Muscle of leg (tissue), 16 donors: ENCODE measurements at places on chromosomes 1 and 21.
A peak's percentile ranks its signal among the peaks of the same experiment; 100 is the strongest.

DNA sequence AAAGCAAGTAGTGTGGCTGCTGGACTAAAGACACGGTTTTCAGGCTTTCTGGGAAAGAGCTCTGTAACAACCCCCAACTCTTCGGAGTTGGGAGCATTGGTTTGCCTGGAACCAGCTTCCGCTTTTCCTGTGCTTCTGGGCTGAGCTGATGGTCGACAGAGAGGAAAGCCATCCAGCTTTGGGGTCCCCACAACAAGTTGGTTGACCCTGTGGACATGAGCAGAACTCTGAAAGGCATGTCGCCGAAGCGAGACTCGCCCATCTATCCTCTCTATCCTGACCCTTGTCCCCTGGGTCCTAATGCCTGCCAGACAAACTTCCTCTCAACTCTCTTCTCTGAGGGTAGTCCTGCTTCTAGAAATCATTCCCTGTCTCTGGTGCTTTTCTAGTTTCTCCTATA, 31.9 kb upstream of the FCGR2A start:
- peak; percentile 39 for DNase-seq

DNA sequence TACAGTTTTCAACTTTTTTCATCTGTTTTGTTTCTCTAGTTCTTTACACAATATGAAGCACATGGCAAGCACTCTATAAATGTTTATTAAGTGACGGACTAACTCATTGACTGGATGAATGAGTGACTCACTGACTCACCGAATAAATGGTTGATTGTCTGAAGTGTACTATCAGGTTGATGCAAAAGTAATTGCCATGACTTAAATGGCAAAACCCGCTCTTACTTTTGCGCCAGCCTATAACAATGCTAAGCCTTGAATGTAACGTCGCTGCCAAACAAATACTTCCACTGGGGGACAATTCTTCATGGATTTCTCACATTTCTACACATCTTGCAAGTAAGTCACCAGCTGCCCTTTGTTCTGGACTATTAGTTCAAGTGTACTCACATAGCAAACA, 109.0 kb upstream of the KCTD3 start:
- peak; percentile 33 for DNase-seq

DNA sequence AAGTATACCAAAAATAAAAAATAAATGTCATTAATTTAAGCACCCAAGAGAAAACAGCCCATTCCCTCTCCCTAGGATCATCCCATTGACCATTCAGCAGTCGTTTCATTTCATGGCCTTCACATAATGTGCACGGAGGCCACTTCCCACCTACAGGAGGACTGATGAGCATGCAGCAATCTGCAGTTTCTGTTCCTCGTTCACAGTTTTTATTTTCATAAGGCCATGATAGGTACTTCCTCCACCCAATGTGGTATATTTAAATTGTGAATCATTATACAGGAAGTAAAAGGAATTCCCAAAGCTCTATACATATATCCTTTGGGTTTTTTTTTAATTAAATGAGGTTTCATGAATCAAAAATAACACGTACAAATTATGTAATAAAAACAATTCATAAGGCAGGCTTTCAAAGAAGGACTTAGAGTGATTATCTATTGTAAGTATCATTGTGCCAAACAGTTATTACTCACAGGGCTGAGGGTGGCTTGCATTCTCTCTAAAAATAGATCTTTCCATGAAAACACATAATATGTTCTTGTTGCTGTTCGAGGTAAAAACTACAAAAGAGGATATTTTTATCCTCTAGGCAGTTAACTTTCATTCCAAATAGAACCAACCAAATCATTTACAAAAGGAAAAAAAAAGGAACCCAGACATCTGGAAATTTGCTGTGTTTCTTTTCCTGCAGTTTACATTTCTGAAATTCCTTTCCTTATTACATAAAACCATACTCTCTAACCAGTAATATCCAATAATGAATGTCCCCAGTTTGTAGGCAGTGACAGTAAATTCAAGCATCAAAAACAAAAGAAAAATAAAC, 27.5 kb upstream of the SLC44A3 start:
- peak; percentile 64 for DNase-seq

GRCh38 chr1:22654692-22655091, 1.7 kb downstream of the C1QB start:
- no peak for DNase-seq

DNA sequence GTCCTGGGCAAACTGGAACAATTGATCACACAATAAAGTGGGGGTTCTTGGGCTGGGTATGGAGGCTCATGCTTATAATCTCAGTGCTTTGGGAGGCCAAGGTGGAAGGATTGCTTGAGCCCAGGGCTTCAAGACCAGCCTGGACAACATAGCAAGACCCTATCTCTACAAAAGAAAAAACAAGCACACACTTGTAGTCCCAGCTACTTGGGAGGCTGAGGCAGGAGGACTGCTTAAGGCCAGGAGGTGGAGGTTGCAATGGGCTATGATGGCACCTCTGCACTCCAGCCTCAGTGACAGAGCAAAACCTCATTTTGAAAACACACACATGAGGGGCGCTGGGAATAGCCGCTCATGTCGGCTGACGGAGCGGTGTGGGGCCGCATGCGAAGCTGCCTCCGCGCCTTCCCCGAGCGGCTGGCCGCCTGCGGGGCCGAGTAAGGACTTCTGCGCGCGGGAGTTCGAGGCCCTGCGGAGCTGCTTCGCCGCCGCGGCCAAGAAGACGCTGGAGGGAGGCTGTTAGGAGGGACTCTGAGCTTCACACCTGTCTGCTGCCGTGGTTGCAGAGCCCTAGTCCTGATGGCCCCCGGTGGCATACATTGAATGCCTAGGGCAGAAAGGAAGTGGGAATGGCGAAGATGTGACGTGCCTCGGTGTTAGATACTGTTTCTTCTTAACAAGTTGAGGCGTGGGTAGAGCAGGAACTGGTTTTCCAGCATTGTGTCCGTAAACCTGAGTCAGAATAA, 59.5 kb downstream of the ACBD3 start:
- DNase-seq: no peak

DNA sequence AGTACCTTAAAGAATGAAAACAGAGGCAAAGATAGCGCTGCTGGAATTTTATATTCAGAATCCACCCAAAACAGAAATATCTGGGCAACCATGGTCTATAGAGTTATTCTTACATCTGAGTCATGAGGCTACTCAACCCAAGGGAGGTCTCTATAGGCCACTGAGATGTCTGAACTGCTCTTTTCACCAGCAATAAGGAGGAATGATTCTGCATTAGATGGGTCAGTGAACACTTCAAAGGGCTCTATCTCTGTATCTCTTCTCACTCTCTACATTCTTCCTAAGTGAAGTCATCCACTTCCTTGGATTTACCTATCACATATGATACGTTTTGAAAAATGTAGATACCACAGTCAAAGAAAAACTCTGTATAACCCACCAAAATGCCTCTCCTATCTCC, 90.2 kb upstream of the NGF start:
- DNase-seq: no peak

DNA sequence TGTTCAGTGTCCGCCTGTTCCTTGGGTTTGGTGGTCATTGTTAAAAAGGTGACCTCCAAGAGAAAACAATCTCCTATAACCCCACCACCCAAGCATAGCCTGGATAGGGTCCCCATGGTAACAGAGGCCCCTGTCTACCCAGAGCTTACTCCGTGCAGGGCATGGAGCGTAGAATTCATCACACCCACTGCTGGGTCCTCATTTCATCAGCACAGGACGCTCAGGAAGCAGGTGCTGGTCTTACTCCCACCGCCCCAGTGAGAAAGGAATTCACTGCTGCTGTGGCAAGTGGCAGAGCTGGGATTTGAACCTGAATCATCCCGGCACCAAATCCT, 37.0 kb downstream of the ARHGEF10L start:
- DNase-seq: no peak

GRCh38 chr21:34022627-34023335, 50.6 kb upstream of the MRPS6 start:
- DNase-seq: peak; percentile 44

GRCh38 chr1:86068841-86069756, 87.5 kb downstream of the COL24A1 start:
- no peak for DNase-seq

- DNase-seq: peak; percentile 69
Observed at GRCh38 chr1:154730259-154730658, 122.3 kb upstream of the ADAR start.

- no peak for DNase-seq
Observed at GRCh38 chr1:65449214-65449823, 28.9 kb downstream of the LEPR start.

DNA sequence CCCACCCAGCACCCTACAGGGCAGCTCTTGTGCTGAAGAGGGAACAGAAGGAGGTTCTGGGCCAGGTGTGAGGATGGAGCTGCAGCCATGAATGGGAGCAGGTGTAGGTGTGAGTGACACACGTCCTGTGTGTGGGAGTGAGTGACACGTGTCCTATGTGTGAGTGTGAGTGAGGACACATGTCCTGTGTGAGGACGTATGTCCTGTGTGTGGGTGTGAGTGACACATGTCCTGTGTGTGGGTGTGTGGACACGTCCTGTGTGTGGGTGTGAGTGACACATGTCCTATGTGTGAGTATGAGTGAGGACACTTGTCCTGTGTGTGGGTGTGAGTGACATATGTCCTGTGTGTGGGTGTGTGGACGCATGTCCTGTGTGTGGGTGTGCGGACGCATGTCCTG, 26.4 kb downstream of the MEGF6 start:
- DNase-seq: no peak

DNA sequence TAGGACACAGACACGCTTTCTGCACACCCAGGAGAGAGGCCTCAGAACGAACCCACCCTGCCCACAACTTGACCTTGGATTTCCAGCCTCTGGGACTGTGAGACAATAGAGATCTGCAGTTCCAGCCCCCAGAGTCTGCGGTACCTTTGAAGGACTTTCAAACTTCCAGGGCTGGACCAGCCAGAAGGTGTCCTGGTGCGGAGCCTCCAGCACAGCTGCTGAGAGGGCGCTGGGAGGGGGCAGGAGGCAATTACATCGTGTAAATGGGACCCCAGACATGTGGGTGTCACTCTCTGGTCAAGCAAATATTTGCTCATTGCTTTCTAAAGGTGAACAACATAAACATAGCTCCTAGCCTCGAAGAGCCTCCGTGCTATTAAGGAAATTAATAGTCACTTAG, 58.7 kb upstream of the ACTRT2 start:
- DNase-seq: no peak

DNA sequence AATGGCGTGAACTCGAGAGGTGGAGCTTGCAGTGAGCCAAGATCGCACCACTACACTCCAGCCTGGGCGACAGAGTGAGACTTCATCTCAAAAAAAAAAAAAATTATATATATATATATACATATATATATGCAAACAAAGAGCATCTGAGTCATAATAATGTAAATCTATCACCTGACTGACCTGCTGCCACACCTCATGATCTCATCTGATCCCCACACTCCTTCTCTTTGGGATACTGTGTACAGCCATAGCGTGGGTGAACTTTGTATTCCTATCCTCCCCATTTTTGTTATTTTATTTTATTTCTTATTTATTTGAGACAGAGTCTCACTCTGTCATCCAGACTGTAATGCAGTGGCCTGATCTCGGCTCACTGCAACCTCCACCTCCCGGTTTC, 2.6 kb upstream of the HDAC1 start:
- DNase-seq: no peak

DNA sequence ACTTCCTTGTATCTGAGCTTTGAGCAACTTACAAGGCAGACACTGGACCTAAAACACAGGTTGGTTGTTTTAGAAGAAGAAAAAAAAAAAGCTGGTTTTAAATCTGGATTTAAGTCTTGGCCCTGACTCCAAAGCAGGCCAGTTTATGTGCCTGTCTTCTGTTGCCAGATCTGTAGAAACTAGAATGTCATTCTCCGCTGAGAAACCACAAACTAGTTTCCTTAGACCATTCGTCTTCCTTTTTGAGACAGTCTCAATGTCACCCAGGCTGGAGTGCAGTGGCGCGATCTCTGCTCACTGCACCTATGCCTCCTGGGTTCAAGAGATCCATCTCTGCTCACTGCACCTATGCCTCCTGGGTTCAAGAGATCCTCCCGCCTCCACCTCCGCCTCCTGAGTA, 33.9 kb downstream of the APP start:
- no peak for DNase-seq

GRCh38 chr21:44984792-44985440, 45.1 kb downstream of the SLX9 start:
- no peak for DNase-seq

DNA sequence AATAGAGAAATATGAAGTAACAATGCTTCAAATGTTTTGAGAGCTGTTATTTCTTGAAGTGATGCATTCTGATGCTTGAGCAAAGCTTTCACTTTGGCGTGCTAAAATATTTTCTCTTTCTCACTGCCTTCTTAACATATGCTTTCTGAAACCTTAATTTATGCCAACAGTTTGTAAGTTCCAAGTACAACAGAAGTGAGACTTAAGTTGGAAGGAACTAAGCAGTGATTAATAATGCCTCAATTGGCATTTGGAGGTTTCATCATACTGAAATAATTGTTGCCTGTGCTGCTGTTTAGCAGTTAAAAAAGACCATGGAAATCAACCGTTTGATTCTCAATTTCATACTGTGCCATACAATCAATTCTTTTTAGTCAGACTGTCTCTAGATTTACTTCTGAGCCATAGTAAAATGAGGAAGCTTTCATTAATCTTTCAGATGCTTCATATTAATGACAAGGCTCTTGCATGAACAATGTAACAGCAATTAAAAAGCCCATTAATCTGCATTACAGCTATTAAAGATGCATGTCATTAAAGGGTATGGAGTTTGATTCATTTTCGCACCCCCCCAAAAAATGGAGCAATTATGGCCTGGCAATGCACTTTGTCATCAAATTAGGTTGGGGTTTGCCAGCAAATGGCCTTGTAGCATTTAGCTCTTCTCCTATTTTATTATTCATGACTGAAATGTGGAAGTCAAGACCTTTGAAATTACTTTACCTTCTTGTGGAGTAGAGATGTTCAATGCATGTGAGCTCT, 375.3 kb downstream of the USH2A start:
- no peak for DNase-seq

GRCh38 chr1:101833312-101833711, 163.4 kb downstream of the OLFM3 start:
- no peak for DNase-seq

GRCh38 chr21:25428537-25428936, 178.7 kb downstream of the MRPL39 start:
- DNase-seq: no peak

- DNase-seq: no peak
Observed at GRCh38 chr1:4851385-4852065, 197.1 kb downstream of the AJAP1 start.

DNA sequence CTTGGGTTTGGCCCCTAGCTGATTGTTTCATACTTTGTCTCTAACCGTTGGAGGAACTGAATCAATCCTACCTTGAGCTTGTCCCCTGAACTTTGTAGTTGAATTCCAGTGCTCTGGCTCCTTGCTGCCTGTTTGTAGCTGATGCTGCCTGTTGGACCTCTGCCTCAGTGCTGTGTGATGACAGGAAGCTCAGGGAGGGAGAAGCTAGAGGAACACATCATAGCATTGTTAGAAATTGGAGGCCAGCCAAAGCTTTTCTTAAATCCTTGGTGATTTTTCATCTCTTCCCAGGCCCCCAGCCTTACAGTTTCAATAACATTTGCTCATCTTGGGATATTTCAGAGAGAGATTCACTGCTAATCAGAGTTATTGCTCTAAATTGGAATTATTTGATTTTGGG, 34.0 kb downstream of the MACF1 start:
- peak; percentile 90 for DNase-seq

- no peak for DNase-seq
Observed at GRCh38 chr1:24964811-24965570, 34.9 kb upstream of the RUNX3 start.

GRCh38 chr1:97190326-97190725, 468.7 kb downstream of the PTBP2 start:
- DNase-seq: no peak

GRCh38 chr1:61270761-61271411, 188.5 kb downstream of the NFIA start:
- DNase-seq: no peak

- peak; percentile 25 for DNase-seq
Observed at GRCh38 chr1:79497193-79497773, 490.8 kb upstream of the ADGRL4 start.
